ENCODE measurements at places on chromosomes 12 and 14.

GRCh38 chr14:36659010-36659821 is 2.4 kb upstream of the PAX9 start:
- DNase-seq = no peak

DNA sequence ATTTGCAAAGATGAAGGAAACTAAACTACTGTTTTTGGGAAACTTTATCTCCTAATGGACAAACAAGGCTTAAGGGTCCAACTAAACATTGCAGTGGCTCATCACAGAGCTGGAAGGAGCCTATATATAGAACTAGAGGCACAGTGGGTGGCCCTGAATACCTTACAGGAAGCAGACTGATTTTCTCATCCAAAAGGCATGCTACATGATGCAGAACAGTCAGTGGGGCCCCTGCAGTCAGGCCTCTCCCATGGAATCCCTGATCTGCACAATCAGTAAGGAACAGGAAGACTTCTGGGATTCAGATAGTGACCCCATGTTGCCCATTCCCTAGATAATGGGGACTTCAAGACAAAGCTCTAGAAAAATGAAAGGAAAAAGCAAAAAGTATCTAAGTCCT is 1.9 kb upstream of the LLPH start:
- no peak for DNase-seq

DNA sequence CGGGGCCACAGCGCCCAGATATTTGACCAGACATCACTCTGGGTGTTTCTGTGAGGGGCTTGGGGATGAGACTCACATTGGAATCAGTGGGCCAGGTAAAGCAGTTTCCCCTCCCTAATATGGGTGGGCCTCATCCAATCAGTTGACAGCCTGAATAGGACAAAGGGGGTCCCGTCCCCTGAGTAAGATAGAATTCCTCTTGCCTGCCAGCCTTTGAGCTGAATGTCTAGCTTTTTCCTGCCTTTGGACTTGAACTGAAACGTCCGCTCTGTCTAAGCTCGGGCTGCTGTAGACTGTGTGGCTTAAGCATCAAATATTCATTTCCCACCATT is 88.8 kb upstream of the DIO3 start:
- no peak for DNase-seq

DNA sequence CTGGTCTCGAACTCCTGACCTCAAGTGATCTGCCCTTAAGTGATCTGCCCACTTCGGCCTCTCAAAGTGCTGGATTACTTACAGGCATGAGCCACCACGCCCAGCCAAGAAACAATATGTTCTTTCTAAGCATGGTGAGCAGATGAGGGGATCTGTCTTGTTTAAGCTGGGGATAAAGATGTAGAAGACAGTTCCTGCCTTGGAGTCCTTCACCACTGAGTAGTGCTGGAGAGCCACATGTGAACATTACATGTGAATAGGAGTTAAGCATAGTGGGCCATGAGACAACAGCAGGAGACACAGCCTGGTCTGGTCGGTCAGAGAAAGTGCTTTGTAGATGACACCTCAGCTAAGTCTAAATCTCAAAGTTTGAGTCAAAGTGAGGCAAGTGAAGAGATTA is 26.0 kb downstream of the TMBIM6 start:
- DNase-seq = no peak

DNA sequence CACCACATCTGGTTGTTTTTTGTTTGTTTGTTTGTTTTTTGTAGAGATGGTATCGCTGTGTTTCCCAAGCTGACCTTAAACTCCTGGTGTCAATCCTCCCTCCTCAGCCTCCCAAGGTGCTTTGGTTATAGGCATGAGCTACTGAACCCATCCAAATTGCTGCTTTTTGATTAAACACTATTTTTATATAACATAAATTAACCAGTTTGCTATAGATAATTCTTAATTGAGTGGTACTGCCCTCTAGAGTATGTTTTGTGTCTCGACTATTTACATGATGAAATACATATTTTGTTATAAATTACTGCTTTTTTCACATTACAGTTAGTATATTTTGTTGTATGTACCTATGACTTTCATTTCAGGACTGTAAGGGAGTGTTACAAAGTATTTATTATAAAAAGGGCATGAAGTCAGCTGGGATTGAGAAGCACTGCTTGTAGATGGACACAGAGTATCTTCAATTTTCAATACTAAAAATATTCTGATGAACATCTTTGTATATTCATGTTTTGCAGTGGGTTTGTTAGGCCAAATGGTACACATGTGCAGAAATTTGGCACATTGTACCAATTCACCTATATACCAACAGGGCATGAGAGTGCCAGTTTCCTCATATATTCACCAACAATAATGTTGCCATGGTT is 14.9 kb upstream of the SCAF11 start:
- no peak for DNase-seq

- DNase-seq = no peak
Observed at GRCh38 chr14:104228716-104229533, 90.5 kb downstream of the KIF26A start.

DNA sequence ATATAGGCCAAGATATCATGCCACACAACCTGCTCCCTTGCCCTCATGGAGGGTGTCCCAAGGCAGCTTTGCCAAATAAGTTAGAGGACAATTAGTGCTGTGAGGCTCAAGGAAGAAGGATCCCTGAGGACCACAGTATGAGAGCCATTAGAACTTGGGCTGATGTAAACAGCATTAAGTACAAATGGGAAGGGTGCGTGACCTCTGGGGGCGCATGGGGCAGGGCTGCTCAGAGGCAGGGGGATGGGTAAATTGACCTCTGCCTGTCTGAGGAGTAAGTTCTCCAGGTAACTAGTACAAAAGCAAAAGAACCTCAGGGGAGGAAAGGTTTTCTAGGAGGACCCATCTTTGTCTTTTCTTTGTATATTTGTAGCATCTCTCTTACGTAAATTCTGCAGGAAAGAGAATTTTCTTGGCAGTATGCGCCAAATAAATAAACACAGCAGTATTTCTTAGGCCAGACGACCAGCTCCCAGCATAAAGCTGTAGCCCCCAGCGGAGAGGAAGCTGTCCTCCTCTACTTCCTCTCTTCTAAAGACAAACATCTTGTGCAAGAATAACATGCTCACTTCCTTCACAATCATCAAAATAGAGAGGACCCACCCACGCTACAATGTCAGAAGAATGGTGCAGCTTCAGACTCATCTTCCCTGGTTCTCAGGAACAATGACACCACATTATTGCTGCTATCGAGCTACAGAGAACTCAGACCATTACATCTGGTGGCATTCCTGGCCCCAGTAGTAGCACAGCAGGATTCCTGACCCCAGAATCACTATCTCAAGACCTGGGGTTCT is 16.4 kb upstream of the VWF start:
- peak; percentile 26 for DNase-seq

- no peak for DNase-seq
Observed at GRCh38 chr14:74855945-74856344, 20.0 kb downstream of the PROX2 start.

- no peak for DNase-seq
Observed at GRCh38 chr12:79055926-79056674, 191.5 kb downstream of the SYT1 start.

DNA sequence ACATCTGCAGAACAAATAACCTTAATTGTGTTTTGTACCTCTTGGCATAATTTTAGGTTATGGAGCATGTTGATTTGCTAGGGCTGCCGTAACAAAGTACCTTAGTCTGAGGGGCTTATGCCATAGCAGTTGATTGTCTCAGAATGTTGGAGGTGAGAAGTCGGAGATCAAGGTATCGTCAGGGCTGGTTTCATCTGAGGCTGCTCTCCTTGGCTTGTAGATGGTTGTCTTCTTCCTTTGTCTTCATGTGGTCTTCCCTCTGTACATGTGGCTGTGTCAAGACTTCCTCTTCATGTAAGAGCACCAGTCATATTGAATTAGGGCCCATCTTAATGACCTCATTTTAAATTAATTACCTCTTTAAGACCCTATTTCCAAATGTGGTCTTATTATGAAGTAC is 64.4 kb upstream of the PTHLH start:
- DNase-seq = no peak

DNA sequence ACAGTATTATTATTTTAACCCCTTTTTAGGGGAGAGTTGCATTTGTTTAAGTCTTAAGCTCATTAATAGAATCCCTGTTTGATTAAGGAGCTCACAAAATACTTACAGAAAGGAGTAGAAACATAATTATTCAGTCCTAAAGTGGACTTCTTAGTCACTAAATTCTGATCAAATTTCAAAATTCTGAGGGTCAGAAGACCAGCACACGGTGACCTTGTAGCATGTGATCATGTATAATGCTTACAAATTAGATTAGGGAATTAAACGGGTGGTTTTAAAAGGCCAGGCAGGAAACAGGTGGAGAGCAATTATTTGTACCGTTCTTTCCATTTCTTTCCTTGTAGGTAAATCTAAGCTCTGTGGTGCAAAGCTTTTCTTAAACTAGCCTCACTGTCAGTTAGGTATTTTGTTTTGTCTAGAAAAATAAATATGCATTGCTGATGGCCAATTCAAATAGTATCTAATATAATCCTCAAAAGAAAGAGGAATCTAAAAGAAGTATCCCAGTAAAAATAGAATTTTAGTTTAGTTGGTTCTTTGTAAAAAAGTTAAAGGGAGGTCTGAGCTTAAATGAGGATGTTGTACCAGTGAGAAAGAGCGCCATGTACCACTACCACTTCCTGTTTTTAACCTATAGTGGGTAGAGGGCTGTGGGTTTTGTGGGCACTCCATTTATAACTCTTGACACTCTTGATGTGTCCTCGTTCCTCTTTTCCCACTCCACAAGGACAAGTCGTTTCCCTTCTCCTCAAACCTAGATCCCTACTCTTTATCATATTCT is 51.1 kb downstream of the SLC38A1 start:
- DNase-seq = peak; percentile 65

DNA sequence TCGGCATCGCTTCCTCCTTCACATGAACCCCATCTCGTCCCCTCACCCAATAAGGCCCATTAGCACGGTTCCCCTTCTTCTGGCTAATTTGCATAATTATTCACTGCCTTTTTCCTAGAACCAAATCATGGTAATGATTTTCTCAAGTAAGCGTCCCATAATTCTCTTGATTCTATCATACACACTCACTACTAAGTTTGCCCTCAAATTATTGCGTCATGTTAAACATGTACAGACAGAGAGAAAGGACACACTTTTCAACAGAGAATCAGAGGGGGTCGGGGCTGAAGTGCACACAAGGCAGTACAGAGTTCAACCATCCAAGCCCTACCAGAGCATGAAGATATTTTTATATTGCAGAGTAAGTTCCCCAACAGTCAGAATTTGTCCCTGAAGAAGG is 256.6 kb downstream of the FOXN3 start:
- no peak for DNase-seq

DNA sequence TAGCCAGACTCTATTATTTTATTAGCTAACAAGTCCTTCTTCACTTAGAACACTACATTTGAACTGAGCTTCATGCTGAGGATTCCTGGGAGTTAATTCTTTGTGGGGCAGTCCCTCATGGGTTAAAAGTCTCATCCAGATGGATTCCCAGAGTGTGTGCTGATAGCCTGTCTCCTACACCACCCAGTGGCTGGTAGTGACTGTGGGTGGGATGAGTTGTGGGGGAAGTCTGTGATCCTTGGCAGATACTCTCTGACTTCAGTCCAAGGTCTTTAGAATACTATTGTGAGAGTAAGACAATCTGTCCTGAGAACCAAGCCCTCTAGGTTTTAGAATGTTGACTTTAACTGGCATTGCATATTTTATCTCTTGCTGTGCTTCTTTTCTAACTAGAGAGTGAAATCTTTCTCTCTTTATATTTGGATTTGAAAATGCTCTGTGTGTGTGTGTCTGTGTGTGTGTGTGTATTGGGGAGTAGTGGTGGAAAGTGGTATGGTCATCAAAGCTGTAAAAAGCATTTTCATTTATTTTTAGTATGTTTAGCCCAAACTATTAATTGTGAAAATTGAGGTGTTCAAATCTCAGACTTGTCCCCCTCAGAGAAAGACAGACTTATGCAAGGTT is 37.3 kb downstream of the AKAP6 start:
- no peak for DNase-seq

- no peak for DNase-seq
Observed at GRCh38 chr14:52354242-52354641, 40.1 kb downstream of the PTGER2 start.

- no peak for DNase-seq
Observed at GRCh38 chr12:121107681-121108080, 25.0 kb upstream of the P2RX7 start.

- DNase-seq = peak; percentile 41
Observed at GRCh38 chr12:67649570-67650387, 1.2 kb downstream of the DYRK2 start.

- DNase-seq = no peak
Observed at GRCh38 chr14:90583916-90584605, 187.2 kb downstream of the CALM1 start.

- DNase-seq = no peak
Observed at GRCh38 chr12:124630791-124631313, 63.4 kb upstream of the NCOR2 start.

DNA sequence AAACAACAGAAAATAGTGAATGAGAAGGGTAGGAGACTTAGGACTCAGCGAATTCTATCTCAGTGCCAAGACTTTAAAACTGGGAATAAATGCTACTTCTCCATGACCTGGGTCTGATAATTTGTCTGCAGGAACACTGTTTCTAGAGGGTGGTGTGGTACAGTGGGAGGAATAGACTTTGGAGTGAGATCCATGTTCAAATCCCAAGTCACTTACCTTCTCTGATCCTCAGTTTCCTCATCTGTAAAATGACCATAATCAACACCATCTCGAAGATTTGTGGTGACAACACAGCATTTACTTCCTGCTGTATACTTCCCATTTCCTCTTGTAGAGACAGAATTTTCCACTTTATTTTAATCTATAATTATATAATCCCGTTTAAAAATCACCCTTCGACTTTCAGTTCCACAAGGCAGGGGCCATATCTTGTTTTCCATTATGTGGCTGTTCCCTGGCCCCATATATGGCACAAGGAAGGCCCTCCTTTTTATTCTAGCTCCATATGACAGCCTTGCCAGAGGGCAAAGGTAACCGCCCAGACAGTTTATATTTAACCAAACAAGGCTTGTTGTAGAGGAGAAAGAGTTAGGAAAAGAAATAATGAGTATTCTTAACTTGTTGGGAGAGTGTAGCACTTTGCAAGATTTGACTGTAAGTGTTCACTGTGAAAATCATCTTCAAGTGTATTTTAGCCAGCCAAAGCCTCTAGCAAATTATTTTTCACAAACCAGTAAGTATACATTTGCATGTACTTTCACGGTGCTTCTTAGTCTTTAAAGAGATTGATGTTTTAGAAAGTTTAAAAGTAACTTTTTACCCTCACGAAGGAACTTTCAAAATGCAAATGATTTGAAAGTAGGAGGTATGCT is 243.1 kb downstream of the AKAP6 start:
- DNase-seq = no peak

GRCh38 chr14:73633116-73634010 is 11.4 kb upstream of the DNAL1 start:
- DNase-seq = peak; percentile 59
